ENCODE measurements at places on chromosomes 1 and 21.

DNA sequence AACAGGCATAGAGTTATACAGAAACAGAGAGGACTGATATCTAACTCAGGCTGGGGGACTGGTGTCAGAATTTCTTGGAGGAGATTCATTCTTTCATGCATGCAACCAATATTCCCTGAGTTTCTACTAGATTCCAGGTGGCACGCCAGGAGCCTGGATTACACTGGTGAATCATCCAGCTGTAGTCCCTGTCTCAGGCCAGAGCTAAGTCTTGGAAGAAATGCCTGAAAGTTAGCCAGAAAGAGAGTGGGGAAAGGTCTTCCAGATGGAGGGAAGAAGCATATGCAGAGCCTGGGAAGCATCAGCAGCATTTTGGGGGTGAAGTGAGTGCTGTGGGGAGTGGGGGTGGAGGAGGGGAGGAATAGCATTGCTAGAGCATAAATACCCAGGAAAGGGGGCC is 239.1 kb downstream of the OMA1 start:
- no peak for DNase-seq

DNA sequence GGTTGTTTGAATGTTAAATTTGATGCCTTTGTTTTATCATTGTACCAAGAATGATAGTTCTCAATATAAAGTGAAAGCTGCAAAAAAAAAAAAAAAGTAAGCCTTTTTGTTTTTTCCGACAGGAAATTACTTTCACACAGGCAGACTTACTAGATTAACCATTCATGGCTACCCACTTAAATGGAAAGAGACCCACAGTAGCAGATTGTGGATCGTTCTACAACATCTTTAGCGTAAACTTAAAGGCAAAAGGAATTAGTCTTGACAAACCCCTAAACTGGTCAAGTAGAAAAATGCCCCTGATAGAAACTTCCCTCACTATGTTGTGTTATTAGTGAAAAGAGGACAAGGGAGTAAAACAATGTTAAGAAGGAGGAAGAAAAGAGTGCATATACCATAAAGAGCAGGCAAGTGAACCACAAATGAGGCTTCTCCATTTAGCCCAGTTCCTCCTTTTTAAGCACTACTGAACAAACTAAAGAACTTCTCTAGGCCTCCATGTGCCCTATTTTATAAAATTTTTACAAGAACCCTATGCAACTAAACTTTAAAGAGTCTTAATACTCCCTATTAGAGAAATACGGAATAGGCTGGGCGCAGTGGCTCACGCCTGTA is 1560.3 kb downstream of the MRPL39 start:
- no peak for DNase-seq

DNA sequence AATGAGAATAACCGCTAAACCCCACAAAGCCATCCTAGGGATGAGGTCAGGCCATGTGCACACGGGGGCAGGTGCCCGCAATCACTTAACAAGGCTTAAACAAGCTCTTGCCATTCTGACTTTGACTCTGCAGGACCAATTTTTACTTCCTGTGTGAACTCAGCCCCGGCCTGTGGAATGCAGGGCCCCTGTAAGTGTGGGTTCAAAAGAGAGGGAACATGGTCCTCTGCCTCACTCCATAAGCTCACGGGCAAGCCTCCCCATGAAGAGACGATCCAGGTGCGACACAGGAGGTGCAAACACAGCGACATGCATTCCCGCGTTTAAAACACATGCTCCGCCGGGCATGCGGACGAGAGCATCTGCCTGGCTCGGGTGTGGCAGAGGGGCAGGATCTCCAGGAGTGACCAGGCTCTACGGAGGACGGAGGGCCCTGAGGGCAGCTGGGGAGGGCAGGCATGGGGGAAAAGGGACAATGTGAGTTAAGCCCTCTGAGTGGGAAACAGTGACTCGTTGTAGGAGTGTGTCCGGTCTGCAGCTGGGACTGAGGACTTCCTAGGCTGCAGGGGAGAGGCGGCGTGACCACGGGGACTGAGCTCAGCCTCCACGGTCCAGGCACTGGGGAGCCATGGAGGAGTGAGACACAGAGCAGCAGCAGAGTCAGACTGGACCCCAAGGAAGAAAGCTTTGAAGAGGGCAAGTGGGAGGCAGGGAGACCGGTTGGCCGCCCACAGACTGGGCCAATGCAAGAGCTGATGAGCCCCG is 40.6 kb upstream of the AJAP1 start:
- DNase-seq, result no peak

DNA sequence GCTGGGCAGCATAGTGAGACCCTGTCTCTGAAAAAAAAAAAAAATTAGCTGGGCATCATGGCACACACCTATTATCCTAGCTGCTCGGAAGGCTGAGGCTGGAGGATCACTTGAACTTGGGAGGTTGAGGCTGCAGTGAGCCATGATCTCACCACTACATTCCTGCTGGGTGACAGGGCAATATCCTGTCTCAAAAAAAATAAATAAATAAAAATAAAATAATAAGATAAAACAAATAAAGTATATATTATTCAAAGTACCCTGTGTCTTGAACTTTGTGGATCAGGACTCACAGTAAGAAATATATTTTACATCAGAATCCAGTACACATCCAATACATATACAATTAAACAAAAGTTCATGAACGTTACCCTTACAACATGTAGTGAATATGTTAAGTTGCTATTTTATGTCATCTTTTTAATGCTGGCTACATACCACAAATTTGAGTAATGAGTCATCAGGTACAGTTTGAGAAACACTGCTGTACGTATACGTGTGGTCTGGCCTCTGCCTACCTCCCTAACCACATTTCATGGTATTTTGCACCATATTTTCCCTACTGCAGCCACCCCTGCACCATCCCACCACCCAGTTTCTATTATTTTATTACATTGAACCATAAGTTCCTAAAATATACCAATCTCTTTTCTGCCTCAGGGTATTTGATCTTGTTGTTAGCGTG is 4.4 kb downstream of the NME7 start:
- DNase-seq, result no peak

GRCh38 chr1:168365719-168366479 is 85.2 kb downstream of the TBX19 start:
- no peak for DNase-seq

- DNase-seq, result no peak
Measured at GRCh38 chr1:24913616-24914225, 16.4 kb downstream of the RUNX3 start.

- DNase-seq, result no peak
Measured at GRCh38 chr1:226674892-226675714, 64.0 kb downstream of the ITPKB start.

GRCh38 chr21:26844258-26845065 is 747 bp downstream of the ADAMTS1 start:
- DNase-seq, result no peak

GRCh38 chr1:65207317-65207716 is 59.3 kb downstream of the AK4 start:
- no peak for DNase-seq

GRCh38 chr1:21294266-21294989 is 4.2 kb upstream of the ECE1 start:
- no peak for DNase-seq

DNA sequence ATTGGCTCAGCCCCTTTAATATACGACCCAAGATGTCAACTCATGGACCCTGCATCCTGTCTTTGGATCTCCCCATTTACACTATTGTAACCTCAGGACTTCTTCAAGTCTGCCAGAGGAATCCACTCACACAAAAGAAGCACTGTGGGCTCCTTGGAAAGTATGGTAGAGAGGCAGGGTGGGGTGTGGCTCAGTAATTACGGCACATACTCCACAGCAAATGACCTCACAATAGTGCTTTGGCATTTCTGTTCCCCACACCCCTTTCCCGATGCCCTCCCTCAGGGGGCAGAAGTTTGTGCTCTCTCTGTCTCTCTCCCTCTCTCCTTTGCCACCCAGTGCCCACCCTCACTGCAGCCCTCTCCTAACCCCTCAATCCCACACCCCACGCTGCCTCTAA is 27.8 kb upstream of the IFNAR2 start:
- DNase-seq, result no peak

GRCh38 chr1:214633686-214634085 is 30.7 kb downstream of the CENPF start:
- no peak for DNase-seq

DNA sequence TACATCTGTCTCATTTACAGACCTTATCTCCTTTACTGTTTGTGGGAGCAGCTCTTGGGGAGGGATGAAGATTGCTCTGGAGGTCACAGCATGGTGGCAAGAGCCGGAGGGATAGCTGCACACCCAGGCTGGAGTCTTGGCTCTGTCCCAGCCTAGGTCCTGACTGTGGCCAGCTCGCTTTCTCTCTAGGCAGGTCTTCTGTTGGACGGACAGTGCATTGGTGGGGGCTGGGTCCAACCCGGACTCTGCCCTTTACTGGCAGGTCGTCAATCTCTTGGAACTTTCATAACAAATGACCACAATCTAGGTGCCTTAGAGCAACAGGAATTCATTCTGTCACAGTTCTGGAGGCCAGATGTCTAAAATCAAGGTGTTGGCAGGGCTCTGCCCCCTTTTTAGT is 319.8 kb upstream of the C1orf174 start:
- no peak for DNase-seq

DNA sequence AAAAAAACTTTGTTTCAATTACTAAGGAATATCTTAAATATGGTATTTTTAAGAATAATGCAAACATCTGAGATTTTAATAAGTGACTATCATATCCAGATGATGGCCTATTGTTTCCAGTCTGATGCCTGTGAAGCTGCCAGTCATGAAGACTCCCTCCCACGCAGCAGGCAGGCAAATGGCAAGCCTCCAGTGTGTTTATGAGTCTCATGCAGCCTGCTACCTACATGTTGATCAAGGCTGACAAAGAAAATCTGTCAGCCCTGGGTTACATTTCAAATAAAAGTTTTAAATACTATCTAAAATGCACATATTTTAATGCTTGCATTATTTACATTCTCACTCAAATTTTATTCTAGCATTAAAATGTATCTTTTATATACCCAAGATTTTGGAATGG is 137.6 kb upstream of the RNPC3 start:
- no peak for DNase-seq

GRCh38 chr1:73813236-73813635 is 384.7 kb downstream of the LRRIQ3 start:
- no peak for DNase-seq

DNA sequence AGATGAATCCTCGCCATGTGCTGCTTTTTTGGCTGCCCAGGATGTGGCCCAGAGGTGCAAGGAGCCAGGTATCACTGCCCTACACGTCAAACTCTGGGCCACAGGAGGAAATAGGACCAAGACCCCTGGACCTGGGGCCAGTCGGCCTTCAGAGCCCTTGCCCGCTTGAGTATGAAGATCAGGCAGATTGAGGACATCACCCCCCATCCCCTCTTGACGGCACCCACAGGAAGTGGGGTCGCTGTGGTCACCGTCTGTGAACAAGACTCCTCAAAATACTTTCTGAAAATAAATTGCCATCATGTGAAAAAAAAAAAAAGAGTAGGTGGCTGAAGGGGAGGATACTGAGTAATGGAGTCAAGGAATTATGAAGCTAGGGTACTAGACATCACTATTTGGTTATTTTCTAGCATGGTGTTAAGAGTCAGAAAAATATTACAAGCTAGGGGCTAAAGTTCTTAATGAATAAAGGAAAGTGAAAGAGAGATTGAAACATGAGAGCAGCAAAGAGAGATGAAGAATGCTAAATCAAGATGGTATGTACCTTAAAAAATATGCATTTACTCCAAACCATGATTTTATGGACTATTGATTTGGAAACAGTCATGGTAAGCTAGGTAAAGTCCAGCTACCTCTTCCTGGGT is 84.9 kb downstream of the CLEC20A start:
- no peak for DNase-seq

DNA sequence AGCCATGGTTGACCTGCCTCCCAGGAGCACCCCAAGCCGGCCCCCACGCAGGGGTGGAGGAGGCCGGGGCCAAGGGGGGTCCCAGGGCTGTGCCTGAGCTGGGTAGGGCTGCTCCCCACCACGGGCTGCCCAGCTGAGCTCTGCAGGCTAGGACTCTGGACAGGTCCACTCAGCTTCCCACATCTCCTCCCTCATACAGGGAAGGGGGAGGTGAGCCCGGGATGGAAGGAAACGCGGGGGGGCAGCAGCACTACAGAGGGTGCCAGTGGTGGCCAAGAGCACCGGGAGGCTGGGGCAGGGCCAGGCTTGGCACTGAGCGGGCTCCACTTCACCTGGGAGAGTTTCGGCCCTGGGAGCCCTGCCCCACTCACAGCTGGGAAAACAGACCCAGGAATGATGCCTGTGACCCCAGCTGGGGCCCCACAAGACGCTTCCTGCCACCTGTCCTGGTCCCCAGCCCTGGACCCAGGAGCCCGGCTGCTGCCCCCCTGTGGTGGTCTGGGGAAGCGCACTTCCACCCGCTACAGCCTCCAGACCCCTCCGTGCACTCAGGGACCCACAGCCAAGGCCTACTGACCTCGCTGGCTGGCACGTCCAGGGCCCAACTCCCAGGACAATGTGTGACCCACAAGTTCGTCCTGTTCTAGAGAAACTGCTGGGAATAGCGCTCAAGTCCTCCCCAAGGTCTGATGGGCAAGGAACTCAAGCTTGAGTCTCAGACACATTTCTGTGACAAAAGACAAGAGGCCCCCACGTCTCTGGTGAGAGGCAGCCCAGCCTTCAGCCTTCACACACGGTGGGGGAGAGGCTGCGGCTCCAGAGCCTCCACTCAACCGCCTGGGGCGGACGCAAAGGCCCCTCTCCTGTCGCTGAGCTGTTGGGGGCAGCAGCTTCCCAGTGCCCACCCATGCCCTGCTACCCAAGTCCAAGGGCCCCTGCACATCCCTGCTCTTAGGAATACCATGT is 3.0 kb downstream of the AURKAIP1 start:
- DNase-seq, result no peak

GRCh38 chr1:234515411-234515810 is 36.4 kb upstream of the TARBP1 start:
- no peak for DNase-seq

DNA sequence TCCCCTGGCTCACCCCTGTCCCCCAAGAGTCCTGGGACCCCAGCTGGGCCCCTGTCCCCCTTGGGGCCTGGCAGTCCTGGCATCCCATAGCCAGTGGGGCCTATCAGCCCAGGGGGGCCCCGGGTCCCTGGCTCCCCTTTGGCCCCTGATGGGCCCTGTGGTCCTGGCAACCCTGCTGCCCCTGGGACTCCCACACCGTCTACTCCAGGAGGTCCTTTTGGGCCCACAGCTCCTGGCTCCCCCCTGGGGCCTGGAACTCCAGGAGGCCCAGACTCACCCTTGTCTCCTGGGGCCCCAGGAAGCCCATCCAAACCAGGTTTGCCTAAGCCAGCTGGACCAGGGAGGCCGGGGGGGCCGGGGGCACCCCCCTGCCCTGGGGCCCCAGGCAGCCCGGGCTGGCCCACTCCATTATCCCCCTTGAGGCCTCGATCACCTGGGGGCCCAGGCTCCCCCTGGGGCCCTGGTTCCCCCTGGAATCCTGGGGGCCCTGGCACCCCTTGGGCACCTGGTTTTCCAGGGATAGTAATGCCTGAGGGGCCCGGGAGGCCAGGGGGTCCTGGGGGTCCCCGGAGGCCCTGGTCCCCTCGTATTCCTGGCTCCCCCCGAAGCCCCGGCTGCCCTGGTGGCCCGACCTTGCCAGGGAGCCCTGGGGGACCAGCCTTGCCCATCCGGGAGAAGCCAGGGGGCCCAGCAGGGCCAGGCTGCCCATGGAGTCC is 10.1 kb downstream of the ADPRS start:
- DNase-seq, result no peak
